CD4-positive, alpha-beta T cell treated with Interleukin-6 for 4 hours (primary cell): ENCODE measurements at places on chromosomes 3 and 15.

- DNase-seq = no peak
Measured at GRCh38 chr3:54771050-54771449, 156.8 kb downstream of the LRTM1 start.

- no peak for DNase-seq
Measured at GRCh38 chr3:149340310-149340933, 7.0 kb upstream of the TM4SF18 start.

GRCh38 chr3:181176601-181177000, 187.1 kb upstream of the DNAJC19 start:
- peak; percentile 14 for DNase-seq

DNA sequence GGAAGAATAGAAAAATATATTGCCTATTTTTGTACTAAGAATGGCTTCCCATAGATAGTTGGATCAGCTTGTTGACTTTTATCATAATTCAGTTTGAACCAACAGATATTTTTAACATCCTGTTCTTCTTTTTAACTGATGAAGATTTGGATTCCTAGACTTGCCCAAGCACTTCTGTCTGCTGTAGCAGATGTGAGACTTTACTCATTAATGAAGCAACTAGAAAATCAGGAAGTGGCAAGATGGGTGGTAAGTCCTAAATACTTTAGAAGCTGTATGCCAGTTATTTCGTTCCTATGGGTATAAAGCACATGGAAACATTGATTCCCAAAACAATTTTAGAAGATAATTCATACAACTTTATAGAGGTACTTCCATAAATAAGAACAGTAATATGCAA, 8.4 kb downstream of the PIGB start:
- no peak for DNase-seq

- no peak for DNase-seq
Measured at GRCh38 chr15:41854443-41854842, 15.8 kb downstream of the PLA2G4B start.

DNA sequence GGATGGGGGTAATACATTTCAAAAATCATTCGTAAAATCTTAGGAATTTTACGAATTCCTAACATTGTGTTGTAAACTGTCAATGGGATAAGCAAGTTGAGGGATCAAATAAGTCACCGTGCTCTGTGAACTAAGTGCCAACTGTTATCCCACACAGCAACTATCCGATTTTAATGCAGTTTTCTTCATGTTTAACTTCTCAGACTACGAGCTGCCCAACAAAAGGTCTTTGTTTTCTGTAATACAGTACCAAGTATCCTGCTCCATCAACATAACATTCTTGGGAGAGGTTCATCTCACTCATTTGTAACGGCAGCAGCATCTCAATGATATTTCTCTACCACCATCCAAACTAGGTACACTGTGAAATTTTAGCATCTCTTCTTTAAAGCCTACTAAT, 654.1 kb upstream of the LMCD1 start:
- no peak for DNase-seq

DNA sequence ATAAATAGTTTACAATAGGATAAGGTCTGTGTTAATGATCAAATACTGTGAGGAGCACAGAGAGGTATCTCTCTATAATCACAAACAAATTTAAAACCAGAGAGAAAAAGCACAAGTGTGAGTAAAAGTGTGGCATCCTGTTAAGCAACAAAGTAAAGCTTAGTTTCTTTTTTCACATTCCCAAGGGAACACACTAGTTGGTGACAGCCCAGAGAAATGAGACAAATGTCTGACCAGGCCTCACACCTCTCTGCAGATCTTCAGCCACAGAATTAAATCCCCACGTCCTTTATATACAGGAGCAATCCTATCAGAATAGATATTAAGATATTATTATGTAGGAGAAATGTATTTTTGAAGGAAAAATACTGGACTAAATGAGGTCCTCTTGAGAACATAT, 2.7 kb downstream of the FBN1 start:
- DNase-seq = no peak

- no peak for DNase-seq
Measured at GRCh38 chr15:26095710-26096330, 232.7 kb upstream of the ATP10A start.

DNA sequence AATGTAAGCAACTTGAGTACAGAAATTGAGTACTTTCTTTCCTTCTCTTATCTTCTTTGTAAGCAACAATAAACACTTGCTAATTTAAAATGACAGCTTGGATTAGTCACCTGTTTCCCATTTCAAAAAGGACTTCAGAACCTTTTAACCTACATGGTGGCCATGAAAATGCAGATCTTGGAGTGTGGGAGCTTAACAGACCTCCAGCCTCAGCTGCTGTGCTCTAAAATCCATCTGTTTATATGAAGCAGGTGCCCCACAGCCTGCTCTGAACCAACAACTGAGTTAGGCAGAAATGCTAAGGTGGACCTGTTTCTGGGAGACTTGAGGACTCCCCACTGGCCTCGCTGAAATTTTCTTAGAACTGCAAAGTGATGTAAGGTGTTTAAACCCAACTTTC, 91.1 kb upstream of the TNIK start:
- DNase-seq = no peak

GRCh38 chr3:66593978-66594377, 93.2 kb upstream of the LRIG1 start:
- DNase-seq = no peak

GRCh38 chr15:65901836-65902235, 32.5 kb downstream of the RAB11A start:
- no peak for DNase-seq

- DNase-seq = no peak
Measured at GRCh38 chr3:123653221-123653682, 68.4 kb upstream of the HACD2 start.

DNA sequence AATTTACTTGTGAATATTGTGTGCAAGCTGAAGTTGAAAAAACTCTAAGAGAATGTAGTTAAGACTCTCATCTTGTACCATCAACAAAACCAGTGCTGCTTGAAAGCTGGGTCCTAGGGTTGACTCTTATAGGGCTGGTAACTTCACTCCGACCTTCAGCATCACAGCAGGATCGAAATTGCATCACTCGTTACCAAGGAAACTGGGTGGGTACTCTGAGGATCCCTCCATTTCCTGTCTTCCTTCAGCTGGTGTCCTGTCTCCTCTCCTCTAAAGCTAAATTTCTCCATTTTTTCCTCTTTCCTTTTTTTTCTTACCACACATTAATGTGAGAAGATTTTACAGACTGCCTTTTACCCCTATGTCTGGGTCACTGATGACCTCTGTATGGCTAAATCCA, 3.0 kb upstream of the APH1B start:
- peak; percentile 17 for DNase-seq

GRCh38 chr3:100131241-100131640, 16.9 kb upstream of the FILIP1L start:
- DNase-seq = no peak

- no peak for DNase-seq
Measured at GRCh38 chr15:70079888-70080287, 17.8 kb downstream of the TLE3 start.

DNA sequence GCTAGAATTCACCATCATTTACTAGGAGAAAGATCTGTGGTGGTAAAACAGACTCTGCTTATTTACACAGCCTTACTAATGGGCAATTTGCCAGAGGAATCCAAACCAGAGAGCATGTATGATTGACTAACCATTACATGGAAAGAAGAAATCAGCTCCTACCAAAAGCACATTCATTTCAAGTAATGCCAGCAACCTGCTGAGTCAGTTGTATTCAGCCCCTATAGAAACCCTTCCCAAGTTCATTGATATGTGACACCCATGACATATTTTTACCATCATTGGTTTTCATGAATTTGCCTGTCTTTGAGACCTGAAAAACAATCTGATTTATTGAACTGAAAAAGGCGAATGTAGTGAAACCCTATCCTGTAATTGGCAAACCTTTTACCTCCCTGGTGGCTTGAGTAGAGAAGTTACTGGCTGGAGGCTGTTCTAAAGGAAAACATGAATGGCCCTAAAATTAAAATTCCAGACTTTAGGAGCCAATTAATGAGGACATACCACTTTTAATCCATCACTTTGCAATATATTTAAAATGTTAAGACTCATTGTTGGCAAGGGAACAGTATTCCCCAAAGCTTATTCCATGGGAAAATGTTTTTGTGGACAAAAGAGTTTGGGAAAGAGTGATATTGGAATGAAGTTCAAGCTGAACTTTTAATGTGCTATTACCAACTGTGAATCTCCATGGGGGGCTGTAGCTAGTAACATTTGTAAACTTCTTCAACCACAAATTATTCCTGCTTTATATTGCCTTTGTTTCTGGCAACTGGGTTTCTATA, 542.9 kb downstream of the FHIT start:
- no peak for DNase-seq

GRCh38 chr3:179425075-179425474, 26.2 kb downstream of the GNB4 start:
- DNase-seq = no peak

- peak; percentile 22 for DNase-seq
Measured at GRCh38 chr3:121995161-121996137, 26.6 kb downstream of the ILDR1 start.
